ENCODE measurements at places on chromosomes 6 and 20.

- no peak for DNase-seq
Observed at GRCh38 chr6:158782432-158783166, 36.6 kb downstream of the EZR start.

- DNase-seq = peak; percentile 85
Observed at GRCh38 chr6:108164815-108165706, 761 bp upstream of the NR2E1 start.

DNA sequence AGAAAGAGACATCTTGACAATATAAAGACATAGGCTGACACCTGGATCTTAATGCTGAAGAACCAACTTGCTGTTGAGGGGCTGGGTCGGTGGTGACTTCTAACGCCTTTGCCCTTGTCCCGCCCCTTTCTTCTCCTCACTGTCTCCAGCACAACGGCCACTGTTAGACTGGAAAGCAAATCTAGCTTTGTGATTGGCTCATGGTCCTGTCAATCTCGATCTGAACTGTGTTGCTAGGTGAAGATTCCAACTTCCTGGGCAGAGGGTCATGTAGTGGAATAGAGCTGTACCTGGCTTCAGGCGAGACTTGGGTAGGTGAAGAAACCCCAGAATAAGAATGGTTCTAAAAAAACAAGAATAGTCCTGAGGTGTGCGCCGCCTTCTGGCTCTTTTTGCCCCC is at the start of gene PGK2:
Gene PGK2 (minus strand): TSS at position 110 of the 400 bp plus-strand sequence. CDS start 98 bp downstream, at position 12.
- DNase-seq = no peak

- DNase-seq = peak; percentile 44
Observed at GRCh38 chr6:104483225-104483834, 376.4 kb downstream of the HACE1 start.

GRCh38 chr20:18363708-18364107 is 75.4 kb downstream of the ZNF133 start:
- peak; percentile 10 for DNase-seq

DNA sequence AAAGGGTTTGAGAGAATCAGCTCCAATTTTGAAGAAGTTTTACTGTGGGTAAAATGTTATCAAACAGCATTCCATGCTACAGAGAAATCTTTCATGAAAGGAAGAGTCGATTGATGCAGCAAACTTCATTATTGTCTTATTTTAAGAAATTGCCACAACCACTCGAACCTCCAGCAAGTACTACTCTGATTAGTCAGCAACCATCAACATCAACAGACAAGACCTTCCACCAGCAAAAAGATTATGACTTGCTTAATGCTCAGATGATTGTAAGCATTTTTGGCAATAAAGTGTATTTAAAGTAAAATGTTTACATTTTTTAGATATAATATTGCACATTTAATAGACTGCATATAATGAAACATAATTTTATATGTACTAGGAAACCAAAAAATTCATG is 87.5 kb downstream of the AKAP7 start:
- no peak for DNase-seq

Measured in eye (tissue), 1 donor.